ENCODE measurements at places on chromosomes 2 and 18. TPM values are rescaled to one million over a fixed set of nuclear protein-coding genes. Genes with fewer than 3 reads are reported as not detected.

Gene LIPG
- 29.7 TPM for total RNA-seq

Gene TNFRSF11A
- 0.25 TPM for total RNA-seq

Gene LYPD1
- 0.22 TPM for total RNA-seq

Gene GPR35
- 0.55 TPM for total RNA-seq

Gene SLC9A2
- not detected for total RNA-seq

Data from uterine smooth muscle cell (primary cell).